ENCODE measurements at places on chromosomes 13 and 19.
A peak's percentile ranks its signal among the peaks of the same experiment; 100 is the strongest.

DNA sequence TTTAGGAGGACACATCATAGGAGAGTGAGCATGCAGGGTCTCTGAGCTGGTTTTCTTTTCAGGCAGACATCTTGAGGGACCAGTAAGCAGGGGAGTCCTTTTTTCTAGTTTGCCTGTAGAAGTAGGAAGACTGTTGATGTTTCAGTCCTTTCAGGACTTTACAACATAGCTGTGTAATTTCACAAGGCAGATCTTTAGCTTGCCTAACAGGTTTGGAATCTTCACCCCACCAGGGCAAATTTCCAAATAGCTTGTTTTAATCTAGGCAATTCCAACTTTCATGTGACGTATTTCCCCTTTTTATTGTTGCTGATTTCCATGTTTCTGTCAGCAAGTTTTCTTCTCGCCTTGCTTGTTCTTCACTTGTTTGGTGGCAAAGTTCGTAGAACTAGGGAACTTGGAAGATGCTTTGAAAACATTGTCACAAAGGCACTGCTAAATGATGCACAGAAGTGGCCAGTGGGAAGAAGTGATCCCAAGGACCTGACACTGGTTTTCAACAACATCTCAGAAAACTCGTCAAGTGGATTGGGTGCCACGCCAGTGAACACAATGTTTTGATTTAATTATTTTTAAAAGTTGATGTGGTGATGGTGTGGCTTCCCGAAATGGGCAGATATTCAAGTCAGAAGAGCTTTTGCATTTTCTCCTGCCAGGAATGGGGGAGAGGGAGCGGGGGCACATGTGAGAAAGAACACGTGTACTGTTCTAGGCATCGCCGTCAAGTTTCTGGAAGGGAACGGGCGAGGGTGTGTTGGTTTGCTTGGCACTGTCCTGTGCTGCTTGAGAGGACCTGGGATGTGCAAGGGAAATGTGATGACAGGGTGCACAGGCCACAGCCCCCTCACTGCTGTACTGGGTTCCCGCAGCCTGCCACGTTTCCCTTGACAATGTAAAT lies 418.6 kb downstream of the OXGR1 start:
- DNase-seq, result no peak

DNA sequence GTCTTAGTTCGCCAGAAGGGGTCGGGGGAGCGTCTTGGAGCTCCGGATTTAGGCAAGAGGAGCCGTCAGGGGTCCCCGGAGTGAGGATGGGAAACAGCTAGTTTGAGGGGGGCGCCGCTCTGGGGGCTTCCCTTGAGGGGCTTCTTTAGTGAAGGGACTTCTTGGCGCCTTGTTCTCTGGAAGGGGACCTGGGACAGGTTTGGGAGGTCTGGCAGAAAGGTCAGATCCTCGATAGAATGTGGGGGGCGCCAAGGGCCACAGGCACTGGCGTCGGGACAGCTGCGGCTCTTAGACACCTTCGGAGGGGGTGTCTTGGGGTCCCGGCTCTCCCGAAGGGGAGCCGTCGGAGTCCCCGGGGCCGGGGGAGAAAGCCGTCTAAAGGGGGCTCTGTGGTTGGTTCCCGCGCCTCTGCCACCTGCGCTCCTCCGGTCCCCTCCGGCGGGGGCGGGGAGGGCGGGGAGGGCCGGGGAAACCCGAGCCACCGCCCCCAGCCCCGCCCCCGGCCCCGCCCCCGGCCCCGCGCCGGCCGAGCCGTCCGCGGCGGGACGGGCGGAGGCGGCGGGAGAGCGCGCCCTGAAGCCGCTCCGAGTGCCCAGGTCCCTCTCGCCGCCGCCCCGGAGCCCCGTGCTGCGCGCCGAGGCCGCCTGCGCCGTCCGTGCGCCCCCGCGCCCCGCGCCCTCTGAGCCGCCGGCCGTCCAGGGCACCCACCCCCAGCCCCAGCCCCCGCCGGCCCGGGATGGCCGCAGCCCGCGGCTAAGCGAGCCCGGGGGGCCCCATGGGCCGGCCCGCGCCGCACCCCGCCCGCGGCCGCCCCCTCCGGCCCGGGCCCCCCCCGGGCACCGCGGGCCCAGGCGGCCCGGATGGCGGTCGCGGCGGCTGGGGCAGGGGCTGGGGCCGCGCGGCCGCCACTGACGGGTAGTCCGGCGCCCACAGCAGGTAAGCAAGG lies at the start of gene NRTN:
TSS of gene NRTN (plus strand) at position 552 of the 946 bp plus-strand sequence. CDS start 19,099 bp downstream, outside the sequence.
- no peak for DNase-seq

- no peak for DNase-seq
Observed at GRCh38 chr19:1103132-1103707, 574 bp upstream of the GPX4 start.

- DNase-seq, result no peak
Observed at GRCh38 chr19:2579678-2580280, 103.9 kb downstream of the GADD45B start.

DNA sequence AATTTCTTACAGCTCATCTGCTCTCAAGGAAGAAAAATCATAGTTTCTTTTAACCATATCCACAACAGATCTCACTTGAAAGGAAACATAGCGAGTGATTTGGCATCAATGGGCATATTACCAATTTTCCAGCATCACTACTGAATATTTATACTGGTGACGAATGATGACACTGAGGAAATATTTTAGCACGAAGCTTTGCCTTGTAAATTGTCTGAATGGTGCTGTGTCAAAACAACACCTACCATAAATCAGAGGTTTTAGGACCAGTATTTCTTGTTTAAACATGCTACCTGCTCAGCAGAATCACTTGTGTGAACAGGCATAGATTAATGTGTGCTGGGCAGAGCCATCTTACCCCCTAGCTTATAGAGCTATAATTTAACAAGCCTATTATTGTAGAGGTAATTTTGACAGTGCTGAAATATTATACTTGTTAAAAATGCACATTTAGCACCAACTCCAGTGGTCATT lies 146.8 kb downstream of the ABCC4 start:
- no peak for DNase-seq

DNA sequence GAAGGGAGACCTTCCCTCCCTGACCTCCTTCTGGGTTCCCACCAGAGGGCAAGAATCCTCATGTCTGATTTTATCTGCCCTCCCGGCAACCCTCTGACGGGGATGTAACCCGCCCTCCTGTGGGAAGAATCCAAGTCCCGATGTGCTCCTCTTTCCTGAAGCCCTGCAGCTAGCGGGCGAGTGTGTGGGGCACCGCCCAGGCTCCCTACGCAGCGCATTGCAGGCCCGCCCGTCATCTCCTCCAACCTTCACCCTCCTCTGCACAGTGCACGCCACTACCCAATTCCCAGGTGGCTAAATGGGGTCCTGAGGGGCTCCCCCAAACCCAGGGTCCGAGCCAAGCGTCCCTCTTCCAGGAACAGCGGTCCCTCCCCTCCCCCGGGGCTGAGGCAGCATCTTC lies 7.3 kb downstream of the LAIR1 start:
- no peak for DNase-seq

DNA sequence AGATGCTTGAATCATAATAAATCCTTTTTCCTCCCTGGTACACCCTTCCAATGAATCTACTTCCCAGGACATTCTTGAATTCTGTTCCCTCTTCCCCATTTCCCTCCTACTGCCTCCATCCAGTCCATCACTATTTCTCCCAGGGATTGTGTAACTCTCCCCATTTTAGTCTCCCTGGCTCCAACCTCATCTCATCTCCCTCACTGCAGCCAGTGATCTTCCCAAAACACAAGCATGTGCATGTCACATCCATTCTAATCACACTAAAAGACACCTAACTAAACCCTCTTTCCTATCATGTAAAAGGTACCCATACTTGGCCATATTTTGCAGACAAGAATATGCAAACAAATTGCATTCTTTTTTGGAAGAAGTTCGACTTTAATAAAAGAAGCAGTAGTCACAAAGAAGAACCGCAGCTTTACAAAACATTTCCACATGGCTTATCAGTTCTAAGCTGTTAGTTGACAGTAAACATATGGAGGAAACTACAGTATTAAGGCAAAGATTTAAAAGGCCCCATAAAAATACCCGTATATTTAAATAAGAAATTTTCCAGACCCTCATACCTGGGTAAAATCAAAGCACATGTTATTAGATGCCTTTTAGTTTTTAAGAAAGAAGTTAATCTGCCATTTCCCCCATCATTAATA lies 111.0 kb downstream of the KCTD12 start:
- no peak for DNase-seq

DNA sequence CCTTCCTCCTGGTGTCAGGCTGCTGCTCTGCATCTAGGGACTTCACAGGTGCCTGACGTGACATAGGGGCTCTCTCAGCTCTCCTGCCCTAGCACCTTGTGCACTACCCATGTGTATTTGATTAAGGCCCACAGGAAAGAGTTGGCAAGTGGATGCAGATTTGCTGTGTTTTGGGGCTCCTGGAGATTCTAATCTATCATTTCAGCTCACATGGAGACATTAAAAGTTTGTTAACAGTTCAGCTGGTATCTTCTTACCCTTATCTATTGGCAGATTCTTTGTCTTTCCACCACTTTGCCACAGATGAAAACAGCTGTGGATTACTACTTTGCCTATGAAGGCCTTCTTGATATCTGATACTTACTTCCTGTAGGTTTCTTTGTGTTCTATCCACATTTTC lies 41.9 kb downstream of the WASF3 start:
- DNase-seq, result no peak

GRCh38 chr13:51811920-51812451 lies 8.0 kb upstream of the DHRS12 start:
- no peak for DNase-seq

- peak; percentile 28 for DNase-seq
Observed at GRCh38 chr19:40147693-40148347, 43.4 kb upstream of the MAP3K10 start.

- DNase-seq, result no peak
Observed at GRCh38 chr13:45786293-45786920, 65.1 kb downstream of the SIAH3 start.

GRCh38 chr13:58369936-58370335 lies 738.4 kb downstream of the PCDH17 start:
- DNase-seq, result no peak

DNA sequence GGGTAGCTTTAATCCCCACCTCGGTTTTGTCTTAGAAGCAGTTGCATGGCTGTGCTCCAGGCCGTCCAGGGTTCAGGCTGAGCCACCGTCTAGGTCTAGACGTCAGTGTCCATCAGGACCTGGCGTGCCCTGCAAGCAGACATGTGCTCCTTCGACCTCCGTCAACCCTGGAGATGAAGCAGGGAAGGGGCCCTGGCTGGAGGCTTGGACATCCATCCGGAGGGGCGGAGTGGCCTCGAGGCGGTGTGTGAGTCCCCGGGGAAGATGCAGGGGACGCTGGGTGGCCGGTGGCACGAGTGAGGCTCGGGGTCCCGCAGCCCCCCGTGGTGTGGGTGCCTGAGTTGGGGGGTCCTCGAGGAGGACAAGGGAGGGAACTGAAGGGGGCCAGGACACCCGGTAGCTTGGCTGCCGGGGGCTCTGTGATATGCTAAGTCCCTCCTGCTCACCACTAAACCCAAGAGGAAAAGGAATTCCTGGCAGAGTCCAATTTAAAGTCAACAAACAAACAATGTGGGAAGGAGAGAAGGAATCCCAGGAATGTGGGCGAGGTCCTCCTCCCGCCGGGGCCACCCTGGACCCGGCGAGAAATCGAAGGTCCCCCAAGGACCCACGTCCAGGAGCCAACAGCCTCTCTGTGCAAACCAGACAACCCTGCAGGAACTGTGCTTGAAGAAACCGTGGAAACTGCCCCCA lies 14.9 kb upstream of the PTBP1 start:
- DNase-seq, result peak; percentile 17

GRCh38 chr19:30596813-30597399 lies 224.7 kb downstream of the ZNF536 start:
- DNase-seq, result no peak

DNA sequence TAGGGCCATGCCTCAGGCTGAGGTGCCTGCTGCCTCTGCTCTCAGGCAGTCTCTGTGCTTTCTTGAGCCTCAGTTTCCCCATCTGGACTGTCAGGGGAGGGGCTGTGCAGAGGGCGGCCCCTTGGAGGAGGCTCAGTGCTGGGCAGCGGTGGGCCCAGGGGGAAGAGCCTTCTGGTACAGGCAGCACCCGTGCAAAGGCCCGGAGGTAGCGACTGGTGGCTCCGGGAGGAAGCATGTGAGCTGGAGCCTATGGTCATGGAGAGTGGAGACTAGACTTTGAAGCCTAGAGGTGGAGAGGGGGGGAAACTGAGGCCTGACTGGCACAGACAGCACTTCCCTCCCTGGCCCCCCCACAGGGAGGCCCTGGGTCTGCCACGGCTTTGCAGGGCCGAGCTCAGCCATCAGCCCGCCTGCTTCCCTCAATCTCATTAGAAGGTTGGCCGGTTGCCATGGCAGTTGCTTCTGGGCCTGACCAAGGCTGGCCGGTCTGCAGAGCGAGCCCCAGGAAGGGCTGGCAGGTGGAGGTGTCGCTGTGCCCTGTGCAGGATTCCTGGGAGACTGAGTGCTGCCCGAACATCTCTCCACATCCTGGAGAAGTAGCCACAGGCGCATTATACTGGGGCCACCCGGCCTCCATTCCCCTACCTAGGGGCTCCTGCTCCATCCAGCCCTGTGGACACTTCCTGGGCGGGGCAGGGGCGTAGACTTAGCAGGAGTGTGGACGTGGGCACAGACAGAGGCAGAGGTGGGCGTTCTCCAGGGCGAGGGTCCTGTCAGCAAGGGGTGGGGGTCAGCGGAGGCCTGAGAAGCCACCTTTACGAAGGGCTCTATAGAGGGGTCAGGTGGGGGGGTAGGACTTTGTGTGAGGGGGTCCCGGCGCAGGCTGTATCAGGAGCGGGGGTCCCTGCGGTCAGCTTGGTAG lies 53.2 kb downstream of the CRTC1 start:
- no peak for DNase-seq

- no peak for DNase-seq
Observed at GRCh38 chr13:27632648-27633047, 11.0 kb downstream of the POLR1D start.

DNA sequence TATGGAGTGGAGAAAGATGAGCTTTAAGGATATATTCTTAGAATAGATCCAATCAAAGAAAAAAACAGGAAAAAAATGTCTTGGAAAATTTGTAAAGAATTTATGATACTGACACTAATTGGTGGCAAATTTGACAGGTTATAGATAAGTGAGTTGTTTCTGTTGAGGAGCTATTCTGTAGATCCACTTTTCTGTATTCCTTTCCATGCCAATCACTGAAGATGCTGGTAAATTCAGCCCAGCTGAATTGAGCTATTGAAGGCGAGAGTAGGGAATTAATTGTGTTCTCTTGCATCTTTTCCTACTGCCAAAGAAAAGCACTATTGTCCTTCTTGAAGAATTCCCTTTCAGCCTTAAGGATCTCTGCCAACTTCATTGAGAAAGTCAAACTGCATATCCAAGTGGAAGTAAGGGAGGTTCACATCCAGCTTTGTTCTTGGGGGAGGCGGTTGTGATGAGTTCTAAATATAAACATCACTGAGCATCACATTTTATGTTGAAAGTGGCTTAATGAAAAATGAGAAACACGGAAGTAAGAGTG lies 113.1 kb downstream of the PCDH9 start:
- no peak for DNase-seq

- no peak for DNase-seq
Observed at GRCh38 chr13:39324806-39325311, 278.1 kb downstream of the LHFPL6 start.

GRCh38 chr19:3479834-3480215 lies 500 bp downstream of the SMIM24 start:
- no peak for DNase-seq

DNA sequence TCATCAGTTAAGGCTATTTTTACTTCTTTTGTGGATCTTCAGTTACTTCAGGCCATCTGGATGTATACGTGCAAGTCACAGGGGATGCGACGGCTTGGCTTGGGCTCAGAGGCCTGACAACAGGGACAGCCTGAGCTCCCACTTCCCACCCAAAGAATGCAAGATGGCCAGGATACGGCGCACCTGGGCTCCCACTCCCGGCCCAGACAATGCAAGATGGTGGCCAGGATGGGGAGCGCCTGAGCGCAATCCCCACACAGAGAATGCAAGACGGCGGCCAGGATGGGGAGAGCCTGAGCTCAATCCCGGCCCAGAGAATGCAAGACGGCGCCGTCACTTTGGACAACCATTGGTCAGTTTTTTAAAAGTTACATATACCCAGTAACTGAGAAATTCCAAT lies 25.3 kb upstream of the MIER2 start:
- DNase-seq, result no peak

Measured in AG04449 (cell line).